Testis (tissue), 5 donors: ENCODE measurements at places on chromosomes 6 and 20. TPM values are rescaled to one million over a fixed set of nuclear protein-coding genes. Genes with fewer than 3 reads are reported as not detected.
A peak's percentile ranks its signal among the peaks of the same experiment; 100 is the strongest.

The NHSL1 gene
- total RNA-seq = 2.6 TPM

GRCh38 chr6:167856999-167857660, 30.4 kb downstream of the AFDN start:
- H3K27me3 ChIP-seq = no peaks in the 10 kb centered on the region
- H3K27ac ChIP-seq = no peak overlapping the region
- DNase-seq = no peak
- H3K4me1 ChIP-seq = peaks cover 28% of the 10 kb centered on the region
- no peak overlapping the region for H3K4me3 ChIP-seq

The OOEP gene
- 26.9 TPM for total RNA-seq

DNA sequence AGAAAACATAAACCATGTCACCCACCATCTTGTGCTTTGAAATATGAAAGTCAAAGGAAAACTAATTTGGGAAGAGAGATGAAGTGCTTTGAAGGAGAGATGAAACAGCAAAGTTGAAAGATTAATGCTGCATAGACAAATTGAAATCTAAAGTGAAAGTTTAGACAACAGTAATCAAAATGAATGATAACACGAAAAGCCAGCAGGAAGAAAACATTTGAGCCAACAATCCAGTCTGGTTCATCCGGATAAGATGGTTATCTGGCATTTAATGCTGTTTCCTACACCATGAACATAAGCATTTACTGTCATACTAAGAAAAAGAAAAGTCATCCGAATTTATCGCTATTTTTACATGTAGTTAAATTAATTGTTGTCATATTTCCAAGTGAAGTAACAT, 595 bp downstream of the HAO1 start:
- no peak for DNase-seq
- no peak overlapping the region for H3K4me3 ChIP-seq
- H3K27me3 ChIP-seq = no peaks in the 10 kb centered on the region
- no peak overlapping the region for H3K27ac ChIP-seq
- H3K36me3 ChIP-seq = no peaks in the 10 kb centered on the region
- H3K4me1 ChIP-seq = no peaks in the 10 kb centered on the region

DNA sequence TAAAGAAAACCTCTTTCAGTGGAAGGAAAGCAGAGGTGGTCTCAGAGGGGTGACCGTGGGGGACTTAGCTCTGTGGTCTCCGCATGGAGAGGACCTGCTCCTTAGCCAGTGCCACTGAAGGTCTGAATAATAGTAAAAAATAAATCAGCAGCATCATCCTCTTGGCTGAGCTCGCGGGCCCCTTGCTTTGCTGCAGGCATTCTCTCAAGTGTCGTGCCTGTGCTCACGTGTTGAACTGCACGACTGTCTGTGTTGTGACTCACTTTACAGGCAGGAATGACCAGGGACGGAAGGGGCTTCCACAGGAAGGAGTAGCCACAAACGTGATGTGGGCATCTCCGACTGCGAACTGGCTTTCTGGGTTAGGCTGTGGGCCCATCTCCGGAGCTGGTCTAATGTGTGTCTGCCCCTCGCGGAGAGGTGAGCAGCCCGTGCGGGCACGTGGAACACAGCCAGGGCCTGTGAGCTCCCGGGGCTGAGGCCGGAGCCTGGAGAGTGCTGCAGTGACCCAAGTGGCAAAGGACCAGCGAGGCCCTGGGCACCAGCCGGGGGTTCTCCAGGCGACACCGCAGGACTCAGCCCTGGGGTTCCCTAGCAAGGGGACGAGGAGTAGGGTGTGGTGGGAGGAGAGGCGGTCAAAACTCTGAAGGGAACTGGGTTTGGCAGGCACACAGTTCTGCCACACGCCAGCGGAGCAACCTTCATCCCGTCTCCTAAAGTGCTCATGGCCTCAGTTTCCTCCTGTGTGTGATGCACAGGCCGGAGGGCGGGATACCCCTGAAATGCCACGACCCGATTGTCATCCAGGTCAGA, 89.2 kb downstream of the RAMACL start:
- H3K27me3 ChIP-seq = no peaks in the 10 kb centered on the region
- H3K27ac ChIP-seq = no peak overlapping the region
- peaks cover 3% of the 10 kb centered on the region for H3K4me1 ChIP-seq
- no peak for DNase-seq
- no peak overlapping the region for H3K4me3 ChIP-seq

The KCNB1 gene
- 4.6 TPM for total RNA-seq

- no peaks in the 10 kb centered on the region for H3K36me3 ChIP-seq
- DNase-seq = peak; percentile 48
- no peaks in the 10 kb centered on the region for H3K27me3 ChIP-seq
These were observed 117.6 kb upstream of the UST start for GRCh38 chr6:148629181-148629580.

DNA sequence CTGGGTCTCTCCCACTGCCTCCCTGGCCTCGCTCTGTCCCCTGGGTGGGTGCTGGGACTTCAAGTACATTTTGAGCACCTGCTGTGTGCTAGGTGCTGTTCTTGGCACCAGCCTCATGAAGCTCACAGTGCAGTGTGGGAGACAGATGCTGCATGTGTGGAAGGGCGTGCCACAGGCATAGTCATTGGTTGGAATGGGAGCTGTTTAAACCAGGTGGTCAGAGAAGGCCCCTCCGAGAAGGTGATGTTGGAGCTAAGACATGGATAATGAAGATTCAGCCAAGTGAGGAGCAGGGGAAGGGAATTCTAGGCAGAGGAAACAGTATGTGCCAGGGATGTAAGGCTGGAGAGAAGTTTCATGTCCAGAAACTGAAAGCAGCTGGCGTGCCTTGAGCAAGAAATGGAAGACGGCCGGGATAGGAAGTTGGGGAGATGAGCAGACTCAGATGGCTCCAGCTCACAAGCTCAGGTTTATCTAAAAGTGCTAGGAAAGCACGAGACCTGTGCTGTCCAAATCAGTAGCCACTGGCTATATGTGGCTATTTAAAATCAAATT, 9.9 kb downstream of the LPIN3 start:
- DNase-seq = no peak
- no peak overlapping the region for H3K4me3 ChIP-seq
- no peaks in the 10 kb centered on the region for H3K4me1 ChIP-seq
- H3K27ac ChIP-seq = no peak overlapping the region
